ENCODE measurements at places on chromosomes 5 and 9.

DNA sequence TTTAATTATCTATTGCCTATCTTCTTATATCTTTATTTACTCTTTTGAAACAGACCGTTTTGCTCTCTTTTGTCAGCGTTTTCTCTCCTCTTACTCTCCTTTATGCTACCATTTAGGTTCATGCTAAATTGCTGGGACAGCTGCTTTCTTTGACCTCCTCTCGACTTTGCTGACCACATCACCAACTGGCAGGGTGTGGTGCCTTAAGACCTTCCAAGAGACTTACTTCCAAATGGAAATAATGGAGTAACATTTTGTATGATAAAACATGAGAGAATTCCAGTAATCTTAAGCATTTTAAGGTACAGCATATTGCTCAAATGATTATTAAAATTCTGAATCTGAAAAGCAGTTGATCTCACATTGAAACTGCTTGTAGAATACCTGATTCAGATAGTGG lies 71.5 kb upstream of the MEF2C start:
- DNase-seq: no peak

DNA sequence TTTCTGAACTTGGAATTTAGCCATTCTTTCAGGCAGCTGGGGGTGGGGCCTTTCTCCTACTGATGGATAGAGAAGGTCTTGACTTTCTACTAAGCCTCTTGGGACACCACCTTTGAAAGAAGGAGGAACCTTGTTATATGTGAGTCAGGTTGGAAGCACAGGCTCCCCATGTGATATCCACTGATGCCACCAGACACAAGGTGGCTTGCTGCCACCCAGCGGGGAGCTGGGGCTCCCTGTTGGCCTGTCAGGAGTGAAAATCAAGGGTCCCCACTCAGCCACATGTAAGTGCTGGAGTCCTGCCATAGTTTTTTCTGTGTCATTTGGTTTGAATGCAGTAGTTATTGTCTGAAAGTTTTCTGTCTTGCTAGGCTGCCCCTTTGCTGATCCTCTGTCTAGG lies 252.4 kb upstream of the NFIL3 start:
- no peak for DNase-seq

- DNase-seq: no peak
Observed at GRCh38 chr5:129601576-129601975, 141.5 kb downstream of the ADAMTS19 start.

GRCh38 chr5:53815471-53815870 lies 255.0 kb downstream of the NDUFS4 start:
- DNase-seq: no peak

- DNase-seq: no peak
Observed at GRCh38 chr5:167576897-167577296, 714.5 kb upstream of the WWC1 start.

DNA sequence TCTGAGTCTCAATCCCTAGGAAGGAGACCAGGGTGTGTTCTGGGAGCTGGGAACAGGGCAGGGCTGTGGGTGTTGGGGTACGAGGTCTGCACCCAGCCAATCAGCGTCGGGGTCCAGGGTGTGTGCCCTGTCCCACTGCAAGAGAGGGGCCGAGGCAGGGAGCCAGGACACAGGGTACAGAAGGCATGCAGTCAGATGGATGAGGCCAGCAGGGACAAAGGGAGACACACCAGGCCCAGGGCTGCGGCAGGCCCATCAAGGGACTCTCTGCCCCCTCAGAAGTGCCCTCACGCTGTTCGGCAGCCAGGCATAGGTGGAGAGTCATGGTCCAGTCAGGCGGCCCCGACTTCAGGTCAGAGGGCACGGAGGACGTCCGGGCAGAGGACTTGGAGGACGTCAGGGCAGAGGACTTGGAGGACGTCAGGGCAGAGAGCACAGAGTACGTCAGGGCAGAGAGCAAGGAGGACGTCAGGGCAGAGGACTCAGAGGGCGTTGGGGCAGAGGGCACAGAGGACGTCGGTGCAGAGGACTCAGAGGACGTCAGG lies 28.8 kb upstream of the ADAMTS2 start:
- no peak for DNase-seq

DNA sequence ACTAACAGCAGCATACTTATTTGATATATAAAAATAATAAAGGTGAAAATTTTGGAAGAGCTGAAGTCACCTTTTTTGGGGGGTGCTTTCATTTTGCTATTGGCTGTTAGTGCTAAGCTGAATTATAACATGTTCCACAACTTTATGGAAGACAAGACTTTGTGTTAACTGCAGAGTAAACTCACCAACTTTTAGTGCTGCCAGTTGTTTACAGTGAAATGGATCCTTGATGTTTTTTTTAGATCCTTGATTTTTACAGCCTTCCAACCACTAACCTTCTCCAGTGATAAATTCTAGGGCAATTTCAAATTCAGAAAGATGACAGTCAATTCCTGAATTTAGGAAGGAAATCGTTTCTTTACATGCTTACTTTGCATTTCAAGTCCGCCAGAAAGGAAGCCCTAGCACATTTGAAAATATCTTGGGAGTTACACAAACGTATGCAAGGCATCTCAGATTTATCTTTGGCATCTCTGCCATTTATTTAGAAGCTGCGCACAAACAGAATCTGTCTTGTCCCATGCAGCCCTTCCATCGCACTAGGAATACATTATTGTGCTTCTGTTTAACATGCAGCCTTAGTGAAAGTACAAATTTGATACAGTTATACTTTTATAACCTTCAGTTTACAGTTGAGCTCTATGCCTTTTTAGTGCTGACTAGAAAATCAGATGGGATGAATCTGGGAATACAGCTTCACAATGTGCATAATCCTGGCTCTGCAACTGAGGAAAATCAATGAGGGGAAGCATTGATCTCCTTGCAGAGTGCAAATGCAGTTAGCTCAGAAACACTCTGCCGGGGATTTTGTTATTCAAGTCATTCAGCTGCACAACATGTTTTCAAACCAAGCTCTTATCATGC lies 142.4 kb upstream of the ZNF608 start:
- DNase-seq: no peak

DNA sequence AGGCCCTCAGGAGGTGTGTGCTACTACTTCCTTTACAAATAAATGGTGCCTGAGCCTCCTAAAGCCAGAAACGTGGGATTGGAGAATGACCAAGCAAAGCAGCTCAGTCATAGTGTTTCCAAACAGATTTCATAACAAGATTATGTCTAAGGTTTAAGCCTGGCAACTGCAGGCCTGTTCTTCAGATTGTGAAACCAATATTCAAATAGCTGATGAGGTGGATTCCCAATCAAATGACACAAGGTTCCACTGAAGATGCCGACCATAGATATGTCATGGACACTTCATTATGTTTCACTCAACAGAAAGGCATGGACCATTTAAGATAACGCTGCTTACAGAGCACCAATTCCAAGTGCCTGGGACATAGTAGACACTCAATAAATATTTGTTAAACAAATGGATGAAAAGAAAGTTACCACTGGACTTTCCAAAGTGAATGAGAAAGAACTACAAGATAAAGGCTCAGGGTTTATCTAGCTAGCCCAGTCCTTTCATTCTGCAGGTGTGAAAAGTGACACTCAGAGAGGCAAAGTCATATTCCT lies 189.5 kb downstream of the ACTL7B start:
- no peak for DNase-seq

DNA sequence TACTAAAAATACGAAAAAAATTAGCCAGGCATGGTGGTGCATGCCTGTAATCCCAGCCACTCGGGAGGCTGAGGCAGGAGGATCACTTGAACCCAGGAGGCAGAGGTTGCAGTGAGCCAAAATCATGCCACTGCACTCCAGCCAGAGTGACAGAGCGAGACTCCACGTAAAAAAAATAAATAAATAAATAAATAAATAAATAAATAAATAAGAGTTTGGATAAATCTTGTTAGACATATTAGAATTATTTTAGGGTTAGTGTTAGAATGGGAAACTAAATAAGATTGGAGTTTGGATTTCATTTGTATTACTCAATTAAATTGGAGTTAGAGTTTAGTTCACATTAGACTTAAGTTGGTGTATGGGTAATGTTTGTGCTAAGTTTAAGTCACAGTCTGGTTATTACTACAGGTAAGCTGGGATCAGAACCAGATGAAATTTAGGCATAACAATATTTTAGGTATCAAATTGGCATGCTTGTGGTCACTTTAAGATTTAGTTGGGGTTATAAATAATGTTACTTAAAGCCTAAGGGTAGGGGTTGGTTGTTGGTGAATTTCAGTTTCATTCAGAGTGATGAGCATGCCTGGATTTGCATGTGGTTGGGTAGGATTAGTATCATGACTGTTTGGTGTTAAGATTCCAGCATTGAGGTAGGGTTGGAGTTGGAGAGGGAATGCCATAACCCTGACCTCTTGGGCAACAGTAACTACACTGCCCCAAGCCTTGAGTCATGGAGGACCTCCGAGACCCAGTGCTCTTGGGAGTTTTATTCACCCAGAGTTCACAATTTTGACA lies 3.3 kb downstream of the OR5C1 start:
- no peak for DNase-seq

GRCh38 chr9:101848485-101848919 lies 110.1 kb upstream of the GRIN3A start:
- DNase-seq: no peak

- DNase-seq: no peak
Observed at GRCh38 chr5:154475591-154476353, 2.3 kb downstream of the HAND1 start.

DNA sequence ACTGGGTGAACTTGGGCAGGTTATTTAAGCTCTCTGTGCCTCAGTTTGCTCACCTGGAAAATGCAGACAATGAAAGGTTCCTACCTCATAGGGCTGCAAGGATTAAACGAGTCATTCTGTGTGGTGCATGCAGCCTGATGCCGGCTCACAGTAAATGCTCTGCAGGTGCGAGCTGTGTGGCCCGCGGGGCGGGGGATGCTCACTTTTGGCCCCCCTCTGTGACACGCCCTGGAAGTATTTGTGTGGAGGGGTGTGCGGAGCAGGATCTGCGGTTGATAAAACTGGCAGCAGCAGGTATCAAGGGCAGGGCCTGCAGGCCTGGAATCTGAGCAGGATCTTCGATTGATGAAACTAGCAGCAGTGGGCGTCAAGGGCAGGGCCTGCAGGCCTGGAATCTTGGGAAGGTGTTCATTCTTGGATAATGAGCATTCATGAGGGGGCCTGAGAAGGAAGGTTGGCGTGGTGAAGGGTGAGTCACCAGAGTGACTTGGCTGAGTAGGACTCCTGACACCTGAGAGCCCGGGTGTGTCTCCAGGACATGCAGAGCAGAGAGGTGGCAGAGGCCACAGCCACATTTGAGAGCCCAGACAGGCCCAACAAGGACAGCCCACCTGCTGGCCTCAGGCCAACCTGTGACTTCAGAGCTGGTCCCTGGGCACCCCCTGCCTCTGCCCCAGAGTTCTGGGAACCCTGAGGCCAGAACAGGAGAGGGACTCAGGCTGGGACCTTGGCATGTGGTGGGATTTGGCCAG lies 11.9 kb downstream of the UNC5A start:
- no peak for DNase-seq

- no peak for DNase-seq
Observed at GRCh38 chr5:3121813-3122212, 370.3 kb upstream of the IRX2 start.

DNA sequence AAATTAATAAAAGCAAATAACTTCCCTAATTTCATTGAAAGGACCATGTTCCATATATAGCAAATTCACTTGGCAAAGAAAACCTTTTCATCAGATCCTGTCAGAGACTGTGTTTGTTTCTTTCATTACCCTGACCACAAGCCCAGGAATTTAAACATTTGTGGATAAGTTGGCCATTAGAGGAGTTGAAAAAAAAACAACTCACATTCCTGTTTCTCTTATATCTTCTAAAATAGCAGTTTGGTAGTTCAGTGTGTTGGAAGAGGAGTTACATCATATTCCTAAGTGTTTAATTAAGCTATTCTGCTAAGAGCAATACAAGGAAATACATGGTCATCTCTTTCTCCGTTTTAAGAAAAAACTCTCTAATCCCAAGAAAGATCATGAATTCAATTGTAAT lies 505.6 kb downstream of the TLE1 start:
- DNase-seq: no peak

GRCh38 chr5:151770383-151771258 lies 1.1 kb upstream of the G3BP1 start:
- DNase-seq: no peak

DNA sequence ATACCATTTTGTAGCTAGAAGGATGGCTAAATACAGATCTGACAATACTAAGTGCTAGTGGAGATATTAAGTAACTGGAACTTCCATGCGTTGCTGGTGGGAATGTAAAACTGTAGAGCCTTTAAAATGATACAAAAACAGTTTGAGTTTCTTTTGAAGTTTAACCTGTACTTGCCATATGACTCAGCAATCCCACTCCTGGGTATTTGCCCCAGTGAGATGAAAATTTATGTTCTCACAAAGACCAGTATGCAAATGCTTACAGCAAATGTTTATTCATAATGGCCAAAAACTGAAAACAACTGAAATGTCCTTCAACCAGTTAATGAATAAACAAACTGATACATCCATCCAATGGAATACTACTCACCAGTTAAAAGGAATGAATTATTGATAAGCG lies 137.3 kb downstream of the SLC12A2 start:
- no peak for DNase-seq

DNA sequence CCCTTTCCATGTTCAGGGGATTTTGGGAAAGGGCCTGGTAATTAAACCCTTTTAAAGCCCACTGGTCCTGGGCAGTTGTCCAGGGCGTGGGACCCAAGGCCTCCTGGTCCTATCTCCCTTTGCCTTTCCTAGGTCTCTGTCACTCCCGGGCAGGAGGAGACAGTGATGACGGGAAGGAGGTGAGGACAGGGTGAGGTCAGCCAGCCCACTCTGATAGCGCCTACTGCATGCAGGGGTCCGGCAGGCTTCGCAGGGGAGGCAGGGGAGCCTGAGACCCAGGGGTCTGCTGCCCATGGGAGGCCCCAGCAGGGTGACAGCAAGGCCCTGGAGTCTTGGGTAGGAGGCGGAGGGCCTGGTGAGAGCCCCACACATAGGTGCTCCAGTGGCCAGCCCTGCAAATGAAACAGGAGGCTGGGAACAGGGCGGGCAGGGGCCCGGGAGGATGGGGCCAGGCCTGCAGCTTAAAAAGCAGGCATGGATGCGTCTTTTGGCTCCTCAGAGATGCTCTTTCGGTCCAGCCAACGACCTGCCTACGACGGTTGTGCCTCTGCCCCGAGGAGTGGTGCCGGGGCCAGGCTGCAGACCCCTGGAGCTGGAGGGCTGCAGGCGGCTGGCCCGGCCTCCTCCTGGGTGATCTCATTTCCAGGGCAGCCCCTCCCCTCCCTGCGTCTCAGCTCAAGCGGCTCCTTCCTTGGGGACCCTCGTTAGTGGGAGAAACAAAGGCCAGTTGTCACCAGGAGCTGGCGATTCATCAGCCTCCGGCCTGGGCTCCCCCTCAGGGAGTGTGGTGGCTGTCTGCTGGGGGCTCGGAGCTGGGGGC lies 6.7 kb upstream of the RXRA start:
- no peak for DNase-seq

GRCh38 chr5:27619982-27620381 lies 581.6 kb upstream of the CDH9 start:
- no peak for DNase-seq
